ENCODE measurements at places on chromosomes 13 and 19. TPM values are rescaled to one million over a fixed set of nuclear protein-coding genes. Genes with fewer than 3 reads are reported as not detected.

- no peak overlapping the region for H3K27ac ChIP-seq
- no peak for DNase-seq
- no peaks in the 10 kb centered on the region for H3K36me3 ChIP-seq
- H3K4me3 ChIP-seq, result no peak overlapping the region
Observed at GRCh38 chr13:37481011-37481884, 117.3 kb downstream of the POSTN start.

GRCh38 chr19:44003461-44004009 is 778 bp downstream of the ZNF230 start:
- no peaks in the 10 kb centered on the region for H3K27me3 ChIP-seq
- no peak overlapping the region for H3K27ac ChIP-seq
- peak overlapping the region; percentile 98 for H3K4me3 ChIP-seq
- H3K4me1 ChIP-seq, result peaks cover 21% of the 10 kb centered on the region
- DNase-seq, result no peak
- H3K36me3 ChIP-seq, result peaks cover 31% of the 10 kb centered on the region

- no peak for DNase-seq
- H3K27me3 ChIP-seq, result peaks cover 2% of the 10 kb centered on the region
- no peak overlapping the region for H3K4me3 ChIP-seq
Observed at GRCh38 chr13:98779695-98780094, 27.2 kb upstream of the SLC15A1 start.

ADAMTSL5 gene
- 3.6 TPM for total RNA-seq

RDH8 gene
- not detected for total RNA-seq

GRCh38 chr19:35021596-35021995 is 8.7 kb upstream of the SCN1B start:
- DNase-seq, result no peak
- no peaks in the 10 kb centered on the region for H3K4me1 ChIP-seq
- no peak overlapping the region for H3K27ac ChIP-seq
- no peak overlapping the region for H3K4me3 ChIP-seq

DNA sequence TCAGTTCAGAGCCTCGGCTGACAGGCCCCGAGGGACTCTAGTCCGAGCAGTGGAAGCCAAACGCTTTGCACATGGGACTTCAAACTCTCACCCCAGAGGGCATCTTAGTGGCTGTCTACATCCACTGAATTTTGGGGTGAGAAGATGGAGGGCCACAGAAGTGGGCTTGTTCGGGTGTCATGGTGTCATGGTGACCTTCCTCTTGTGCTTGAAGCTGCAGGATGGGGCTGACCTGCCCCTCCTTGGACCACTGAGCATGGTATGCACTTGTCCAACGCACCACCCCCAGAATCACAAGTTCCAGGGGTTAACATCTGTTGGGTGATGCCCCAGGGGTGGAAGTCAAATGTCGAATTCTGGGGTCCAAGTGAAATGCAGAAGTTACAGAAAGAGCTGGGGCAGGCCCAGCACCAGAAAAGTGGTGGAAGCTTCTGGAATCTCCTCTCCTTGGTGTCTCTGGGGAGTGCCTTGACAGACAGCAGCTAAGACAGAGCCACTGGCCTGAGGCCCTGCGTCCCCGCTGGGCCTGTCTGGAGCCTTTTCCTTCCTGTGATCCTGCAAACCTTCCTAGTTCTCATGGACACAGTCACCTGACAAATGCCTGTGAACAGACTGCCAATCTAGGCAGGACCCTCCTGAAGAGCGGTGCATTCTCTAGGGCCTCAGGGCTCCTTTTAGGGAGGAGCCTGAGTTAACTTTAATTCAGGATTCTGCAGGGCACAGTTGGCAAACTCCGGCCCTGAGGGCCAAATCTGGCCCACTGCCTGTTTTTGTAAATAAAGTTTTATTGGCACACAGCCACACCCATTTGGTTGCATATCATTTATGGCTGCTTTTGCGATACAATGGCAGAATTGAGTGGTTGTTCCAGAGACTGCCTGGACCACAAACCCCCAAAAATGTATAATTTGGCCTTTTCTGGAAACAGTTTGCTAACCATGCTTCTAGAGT is 65.1 kb upstream of the RANBP3 start:
- H3K4me1 ChIP-seq, result peaks cover 14% of the 10 kb centered on the region
- no peak overlapping the region for H3K4me3 ChIP-seq
- H3K27me3 ChIP-seq, result peaks cover 2% of the 10 kb centered on the region
- H3K36me3 ChIP-seq, result peaks cover 7% of the 10 kb centered on the region

DNA sequence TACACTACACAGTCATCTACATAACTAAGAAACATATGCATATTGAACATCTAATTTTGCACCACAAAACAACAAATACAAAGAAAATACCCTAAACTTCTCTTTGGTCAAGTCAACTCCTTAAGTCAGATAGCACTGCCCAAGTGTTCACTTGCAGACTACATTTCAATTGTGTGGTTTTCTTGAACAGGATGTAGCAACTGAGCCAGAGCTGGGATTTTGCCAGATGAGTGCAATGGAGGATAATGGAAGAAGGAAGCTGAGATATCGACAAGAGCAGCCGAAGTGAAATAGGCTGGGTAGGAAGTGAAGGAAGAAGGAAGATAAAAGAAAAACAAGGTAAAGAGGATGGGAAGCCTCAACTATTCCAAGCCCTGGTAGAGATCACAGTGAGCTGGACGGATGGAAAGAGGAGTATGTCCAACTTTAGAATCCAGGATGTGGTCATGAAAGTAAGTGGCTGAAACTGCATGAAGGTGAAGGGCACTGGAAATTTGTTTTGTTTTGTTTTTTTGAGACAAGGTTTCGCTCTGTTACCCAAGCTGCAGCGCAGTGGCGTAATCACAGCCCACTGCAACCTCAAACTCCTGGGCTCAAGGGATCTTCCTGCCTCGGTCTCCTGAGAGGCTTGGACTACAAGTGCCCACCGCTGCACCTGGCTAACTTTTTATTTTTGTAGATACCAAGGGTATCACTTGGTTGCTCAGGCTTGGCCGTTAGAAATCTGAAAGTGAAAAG is 15.0 kb downstream of the NUFIP1 start:
- DNase-seq, result no peak
- H3K36me3 ChIP-seq, result peaks cover 18% of the 10 kb centered on the region
- no peak overlapping the region for H3K4me3 ChIP-seq
- H3K27me3 ChIP-seq, result no peaks in the 10 kb centered on the region
- H3K4me1 ChIP-seq, result no peaks in the 10 kb centered on the region

- no peaks in the 10 kb centered on the region for H3K27me3 ChIP-seq
- H3K36me3 ChIP-seq, result no peaks in the 10 kb centered on the region
- H3K27ac ChIP-seq, result no peak overlapping the region
- no peaks in the 10 kb centered on the region for H3K4me1 ChIP-seq
Observed at GRCh38 chr19:22807061-22807835, 23.3 kb upstream of the ZNF99 start.

DNA sequence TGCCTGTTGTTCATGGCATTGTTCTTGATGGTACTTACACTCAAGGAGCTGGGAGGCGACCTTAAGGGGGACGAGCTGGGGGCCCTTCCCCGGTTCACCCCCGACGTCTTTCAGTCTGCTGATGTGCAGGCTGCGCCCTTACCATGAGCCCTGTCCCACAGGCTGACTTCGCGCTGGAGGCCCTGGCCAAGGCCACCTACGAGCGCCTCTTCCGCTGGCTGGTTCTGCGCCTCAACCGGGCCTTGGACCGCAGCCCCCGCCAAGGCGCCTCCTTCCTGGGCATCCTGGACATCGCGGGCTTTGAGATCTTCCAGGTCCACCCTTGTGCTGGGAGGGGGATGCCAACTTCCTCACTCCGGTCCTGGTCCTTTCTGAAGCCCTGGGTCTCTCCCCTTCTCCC is 45.4 kb downstream of the MYH14 start:
- no peak overlapping the region for H3K4me3 ChIP-seq
- H3K27me3 ChIP-seq, result no peaks in the 10 kb centered on the region
- no peak overlapping the region for H3K27ac ChIP-seq
- DNase-seq, result no peak

GRCh38 chr19:48720251-48720612 is 707 bp upstream of the MAMSTR start:
- peak overlapping the region; percentile 92 for H3K4me3 ChIP-seq
- H3K36me3 ChIP-seq, result peaks cover 5% of the 10 kb centered on the region
- H3K27ac ChIP-seq, result no peak overlapping the region
- H3K27me3 ChIP-seq, result no peaks in the 10 kb centered on the region
- DNase-seq, result no peak

VSTM2B gene
- not detected for total RNA-seq

ADGRE2 gene
- total RNA-seq, result 1.3 TPM

ZNF578 gene
- 0.05 TPM for total RNA-seq

TMEM143 gene
- total RNA-seq, result 7.7 TPM

GRCh38 chr13:37351211-37351610 is 245.7 kb upstream of the CSNK1A1L start:
- no peak for DNase-seq
- no peak overlapping the region for H3K4me3 ChIP-seq
- H3K4me1 ChIP-seq, result no peaks in the 10 kb centered on the region
- H3K36me3 ChIP-seq, result no peaks in the 10 kb centered on the region

DNA sequence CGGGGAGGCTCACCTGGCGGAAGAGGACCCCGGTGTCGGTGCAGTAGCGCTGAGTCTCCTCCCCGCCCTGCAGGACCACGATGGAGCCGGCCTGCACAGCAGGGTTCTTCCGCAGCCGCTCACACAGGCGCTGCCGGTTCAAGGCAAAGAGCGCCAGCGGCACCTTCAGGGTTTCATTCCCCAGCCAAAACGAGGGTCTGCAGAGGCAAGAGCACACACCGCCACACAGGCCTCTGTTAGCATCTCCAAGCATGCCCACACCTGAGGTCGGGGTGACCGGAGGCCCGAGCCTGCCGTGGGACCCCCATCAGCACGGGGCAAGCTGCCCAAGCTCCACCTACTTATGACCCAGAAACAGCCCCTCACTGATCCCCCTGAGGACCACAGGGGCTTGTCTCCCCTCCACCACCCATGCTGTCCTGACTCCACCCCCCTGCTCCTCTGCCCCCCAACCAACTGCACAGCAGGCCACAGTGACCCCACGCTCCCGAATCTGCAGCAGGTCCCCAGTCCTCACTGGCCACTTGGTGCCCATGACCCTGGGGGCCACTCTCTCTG is 8.9 kb downstream of the PEPD start:
- no peaks in the 10 kb centered on the region for H3K36me3 ChIP-seq
- no peak for DNase-seq

DNA sequence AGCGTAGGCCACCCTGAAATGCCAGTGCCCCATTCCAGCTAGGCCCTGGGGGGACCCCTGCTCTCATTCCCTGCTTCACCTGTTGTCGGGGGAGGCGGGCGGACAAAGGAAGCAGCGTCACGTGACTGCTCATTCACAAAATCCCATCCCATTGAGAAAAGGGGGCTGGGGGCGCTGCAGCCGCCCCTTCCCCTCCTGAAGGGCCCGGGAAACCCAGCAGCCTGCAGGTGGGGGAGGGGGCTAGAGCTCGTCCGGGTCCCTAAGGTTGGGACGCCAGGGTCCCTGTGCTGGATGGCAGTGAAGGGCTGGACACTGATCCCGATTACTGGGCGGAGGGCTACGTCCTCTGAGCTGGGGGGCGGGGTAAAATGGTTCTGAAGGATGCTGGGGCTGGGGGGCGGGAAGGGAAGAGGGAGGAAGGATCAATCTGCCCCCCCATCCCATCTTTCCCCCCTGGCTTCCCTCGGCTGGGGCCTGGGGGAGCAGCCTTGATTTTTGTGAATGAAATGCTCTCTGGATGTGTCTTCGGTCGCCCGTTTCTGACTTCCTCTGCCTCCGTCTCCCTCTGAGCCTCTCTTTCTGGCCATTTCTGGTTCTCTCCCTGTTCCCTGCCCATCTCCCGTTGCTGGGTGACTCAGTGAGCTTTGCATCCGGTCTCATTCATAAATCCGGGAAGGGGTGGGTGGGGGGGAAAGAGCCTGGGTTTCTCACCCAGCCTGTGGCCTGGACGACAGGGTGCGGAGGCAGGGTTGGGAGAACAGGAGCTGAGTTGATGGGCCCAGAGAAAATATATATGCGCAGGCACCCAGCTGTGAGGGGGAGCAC is 816 bp downstream of the SPRED3 start:
- H3K27me3 ChIP-seq, result peaks cover 21% of the 10 kb centered on the region
- H3K36me3 ChIP-seq, result peaks cover 18% of the 10 kb centered on the region
- no peak for DNase-seq

DNA sequence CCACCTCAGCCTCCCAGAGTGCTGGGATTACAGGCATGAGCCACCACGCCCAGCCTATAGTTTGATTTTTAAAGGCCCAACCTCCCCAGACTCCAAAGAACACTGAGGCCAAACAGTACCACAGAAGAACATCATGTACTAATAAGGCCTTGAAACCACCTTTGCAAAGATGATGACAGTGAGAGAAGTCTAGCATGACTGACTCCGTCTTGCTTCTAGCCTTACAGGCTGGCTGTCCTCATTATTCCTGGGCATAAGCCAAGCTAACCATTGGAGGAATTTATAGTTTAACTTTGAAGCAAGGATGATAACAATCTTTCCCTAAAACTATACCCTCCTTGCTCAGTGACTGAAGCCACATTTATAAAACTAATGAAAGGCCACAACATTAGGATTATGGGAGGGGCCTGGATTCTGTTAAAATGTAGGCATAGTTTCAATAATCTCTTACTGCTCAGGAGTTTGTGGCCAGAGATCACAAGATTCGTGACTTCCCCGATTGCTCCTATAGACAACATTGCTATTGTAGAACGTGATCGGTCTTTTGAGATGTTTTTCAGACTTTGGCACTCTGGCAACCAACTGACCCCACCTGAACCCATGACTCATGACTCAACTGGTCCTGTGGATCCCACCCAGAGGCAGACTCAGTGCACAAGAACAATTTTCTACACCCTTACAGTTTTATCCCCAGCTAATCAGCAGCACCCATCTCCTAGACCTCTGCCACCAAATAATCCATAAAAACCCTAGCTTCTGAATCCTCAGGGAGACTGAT is 17.6 kb downstream of the GPR42 start:
- H3K4me1 ChIP-seq, result no peaks in the 10 kb centered on the region
- H3K27ac ChIP-seq, result no peak overlapping the region
- DNase-seq, result no peak
- H3K36me3 ChIP-seq, result peaks cover 3% of the 10 kb centered on the region

- DNase-seq, result no peak
- no peak overlapping the region for H3K27ac ChIP-seq
- no peaks in the 10 kb centered on the region for H3K27me3 ChIP-seq
- peaks cover 31% of the 10 kb centered on the region for H3K36me3 ChIP-seq
- peaks cover 23% of the 10 kb centered on the region for H3K4me1 ChIP-seq
Observed at GRCh38 chr19:4052114-4052992, 14.3 kb downstream of the ZBTB7A start.

- H3K36me3 ChIP-seq, result no peaks in the 10 kb centered on the region
- H3K4me1 ChIP-seq, result no peaks in the 10 kb centered on the region
- H3K27ac ChIP-seq, result no peak overlapping the region
- no peak for DNase-seq
- no peak overlapping the region for H3K4me3 ChIP-seq
Observed at GRCh38 chr13:75153834-75154233, 328.1 kb downstream of the TBC1D4 start.

GRCh38 chr13:29924482-29925350 is 74.3 kb upstream of the UBL3 start:
- H3K4me1 ChIP-seq, result peaks cover 27% of the 10 kb centered on the region
- no peak overlapping the region for H3K27ac ChIP-seq
- no peak for DNase-seq
- H3K36me3 ChIP-seq, result peaks cover 3% of the 10 kb centered on the region
- peaks cover 8% of the 10 kb centered on the region for H3K27me3 ChIP-seq

GRCh38 chr13:41582027-41582463 is 124.7 kb downstream of the RGCC start:
- no peak overlapping the region for H3K27ac ChIP-seq
- no peak for DNase-seq
- H3K27me3 ChIP-seq, result no peaks in the 10 kb centered on the region
- H3K36me3 ChIP-seq, result peaks cover 17% of the 10 kb centered on the region
- H3K4me3 ChIP-seq, result no peak overlapping the region

NCAN gene
- total RNA-seq, result 0.20 TPM

Data from activated T-helper 1 cell treated with anti-CD3 and anti-CD28 coated beads, Interleukin-12 subunit alpha, Interleukin-12 subunit beta, Interleukin-2, Interleukin-4 antibody, amounts not matched to agents 30 ng/mL and 10 ng/mL and 1 ng/mL, durations not matched to agents 14 hours and 24 hours and 36 hours (primary cell).